ENCODE measurements at places on chromosomes 16 and 17.

GRCh38 chr16:28167730-28168129, 44.0 kb downstream of the XPO6 start:
- DNase-seq, result no peak

GRCh38 chr17:30360086-30360808, 18.5 kb upstream of the CPD start:
- DNase-seq, result no peak

DNA sequence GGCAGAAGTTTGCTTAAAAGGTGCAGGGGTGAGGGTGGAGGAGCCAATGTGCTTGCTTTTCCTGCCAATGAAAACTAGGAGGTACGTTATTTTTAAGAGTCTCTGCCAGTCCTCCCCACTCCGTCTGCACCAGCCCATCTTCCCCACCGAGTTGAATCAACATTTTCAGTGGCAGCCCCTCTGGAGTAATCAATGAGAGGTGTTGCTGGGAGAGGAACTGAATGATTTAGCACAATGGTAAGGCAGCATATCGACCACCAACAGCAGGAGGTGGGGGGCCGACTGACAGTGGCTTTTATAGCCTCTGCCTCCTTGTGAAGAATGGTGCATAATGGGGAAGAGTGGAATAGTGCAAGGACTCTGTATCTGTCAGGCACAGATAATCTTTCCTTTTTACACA, 1465.0 kb upstream of the GOT2 start:
- DNase-seq, result no peak

- no peak for DNase-seq
Measured at GRCh38 chr17:55533608-55534007, 22.4 kb upstream of the SMIM36 start.

DNA sequence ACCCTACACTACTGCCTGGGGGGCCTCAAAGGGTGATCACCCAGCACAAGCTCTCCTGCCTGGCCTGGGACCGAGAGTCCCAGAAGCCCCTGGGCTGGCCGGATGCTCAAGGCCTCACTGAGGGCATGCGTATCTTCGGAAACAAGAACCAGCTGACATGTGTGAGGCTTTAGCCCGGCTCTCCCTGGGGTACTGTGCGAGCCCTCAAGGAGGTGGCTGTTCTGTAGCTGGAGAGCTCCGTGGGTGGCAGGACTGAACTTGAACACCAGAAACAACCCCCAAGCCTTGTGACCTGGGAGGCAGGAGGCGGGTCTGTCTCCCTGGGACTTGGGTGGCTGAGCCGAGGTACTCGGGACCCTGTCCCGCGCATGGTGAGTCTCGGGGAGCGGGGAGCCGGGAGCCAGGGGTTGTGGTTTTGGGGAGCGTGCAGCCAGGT, 7.0 kb downstream of the DPEP1 start:
- no peak for DNase-seq

DNA sequence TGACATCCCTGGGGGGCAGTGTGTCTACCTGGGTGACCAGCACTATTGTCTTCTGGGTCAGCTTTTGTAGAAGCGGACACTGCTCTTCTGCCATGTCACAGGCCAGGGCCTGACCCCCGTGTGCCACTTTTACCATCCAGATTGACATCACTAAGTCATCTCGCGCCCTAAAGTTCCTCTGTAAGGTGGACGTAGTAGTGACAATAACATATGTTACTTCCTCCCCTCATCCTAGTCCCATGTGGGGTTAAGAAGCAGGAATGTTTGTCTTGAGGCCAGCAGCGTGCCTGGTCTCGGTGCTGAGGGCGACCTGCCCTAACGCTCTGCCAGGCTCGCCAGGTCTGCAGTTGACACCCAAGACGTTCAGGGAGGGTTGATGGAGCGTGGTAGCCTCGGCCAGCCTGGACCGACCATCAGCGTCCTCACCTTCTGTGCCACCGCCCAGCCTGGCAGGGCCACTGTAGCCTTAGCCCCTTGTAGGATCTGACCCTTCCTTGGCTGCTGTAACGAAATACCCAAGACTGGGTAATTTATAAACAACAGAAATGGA, 20.7 kb downstream of the GAA start:
- DNase-seq, result no peak

DNA sequence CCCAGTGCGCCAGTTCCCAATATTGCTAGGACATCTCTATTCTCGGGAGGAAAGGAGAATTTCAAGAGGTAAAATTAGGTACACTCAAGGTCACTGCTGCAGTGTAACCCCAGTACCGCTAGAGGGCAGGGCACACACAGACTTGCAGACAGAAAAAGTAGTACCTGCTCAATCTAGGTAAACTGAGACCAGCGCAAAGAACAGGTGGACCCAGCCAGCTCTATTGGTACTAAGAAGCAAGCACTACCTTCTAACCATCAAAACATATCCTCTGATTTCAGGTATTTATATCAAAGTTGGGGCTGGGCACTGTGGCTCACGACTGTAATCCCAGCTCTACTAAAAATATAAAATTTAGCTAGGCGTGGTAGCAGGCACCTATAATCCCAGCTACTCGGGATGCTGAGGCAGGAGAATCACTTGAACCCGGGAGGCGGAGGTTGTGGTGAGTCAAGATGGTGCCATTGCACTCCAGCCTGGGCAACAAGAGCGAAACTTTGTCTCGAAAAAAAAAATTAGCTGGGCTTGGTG, 3.6 kb upstream of the WDR81 start:
- DNase-seq, result peak; percentile 55

DNA sequence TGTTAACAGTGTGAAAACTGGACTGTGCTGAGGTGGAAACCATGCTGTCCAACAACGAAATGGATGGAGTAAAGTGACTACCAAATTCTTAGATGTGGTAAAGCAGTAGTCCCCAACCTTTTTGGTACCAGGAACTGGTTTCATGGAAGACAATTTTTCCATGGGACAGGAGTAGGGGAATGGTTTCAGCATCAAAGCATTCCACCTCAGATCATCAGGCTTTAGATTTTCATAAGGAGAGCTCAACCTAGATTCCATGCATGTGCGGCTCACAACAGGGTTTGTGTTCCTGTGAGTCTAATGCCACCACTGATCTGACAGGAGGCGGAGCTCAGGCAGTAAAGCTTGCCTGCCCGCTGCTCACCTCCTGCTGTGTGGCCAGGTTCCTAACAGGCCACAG, 11.5 kb downstream of the SLX4 start:
- DNase-seq, result no peak

DNA sequence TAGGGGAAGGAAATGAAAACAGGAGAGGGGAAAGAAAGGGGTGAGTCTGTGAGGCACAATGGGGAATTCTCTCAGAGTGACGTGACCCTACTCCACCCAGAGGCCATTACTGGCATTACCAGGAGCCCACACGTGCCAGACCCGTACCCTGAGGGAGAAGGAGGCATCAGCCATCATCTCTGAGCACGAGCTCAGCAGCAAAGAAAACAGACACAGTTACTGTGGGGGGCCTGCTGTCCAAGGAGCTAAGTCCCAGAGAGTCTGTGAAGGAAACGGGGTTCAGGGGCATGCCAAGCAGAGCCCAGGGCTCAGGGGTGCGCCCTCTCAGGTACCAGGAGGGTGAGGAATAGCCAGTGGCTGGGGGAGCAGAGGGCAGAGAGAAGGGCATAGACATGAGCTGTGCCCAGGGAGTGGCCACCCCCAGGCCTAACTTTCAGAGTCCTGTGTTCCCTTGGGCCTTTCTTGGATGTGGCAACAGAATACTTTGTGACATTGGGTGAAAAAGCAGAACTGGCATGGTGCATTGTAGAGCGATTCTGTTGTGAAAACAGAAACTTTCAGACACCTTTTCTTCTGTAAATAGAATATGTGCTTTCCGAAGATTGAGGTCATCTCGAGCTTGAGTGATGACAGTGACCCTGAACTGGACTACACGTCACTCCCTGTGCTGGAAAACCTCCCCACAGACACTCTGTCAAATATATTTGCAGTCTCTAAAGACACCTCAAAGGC, 11.3 kb downstream of the TAF1C start:
- DNase-seq, result peak; percentile 39

DNA sequence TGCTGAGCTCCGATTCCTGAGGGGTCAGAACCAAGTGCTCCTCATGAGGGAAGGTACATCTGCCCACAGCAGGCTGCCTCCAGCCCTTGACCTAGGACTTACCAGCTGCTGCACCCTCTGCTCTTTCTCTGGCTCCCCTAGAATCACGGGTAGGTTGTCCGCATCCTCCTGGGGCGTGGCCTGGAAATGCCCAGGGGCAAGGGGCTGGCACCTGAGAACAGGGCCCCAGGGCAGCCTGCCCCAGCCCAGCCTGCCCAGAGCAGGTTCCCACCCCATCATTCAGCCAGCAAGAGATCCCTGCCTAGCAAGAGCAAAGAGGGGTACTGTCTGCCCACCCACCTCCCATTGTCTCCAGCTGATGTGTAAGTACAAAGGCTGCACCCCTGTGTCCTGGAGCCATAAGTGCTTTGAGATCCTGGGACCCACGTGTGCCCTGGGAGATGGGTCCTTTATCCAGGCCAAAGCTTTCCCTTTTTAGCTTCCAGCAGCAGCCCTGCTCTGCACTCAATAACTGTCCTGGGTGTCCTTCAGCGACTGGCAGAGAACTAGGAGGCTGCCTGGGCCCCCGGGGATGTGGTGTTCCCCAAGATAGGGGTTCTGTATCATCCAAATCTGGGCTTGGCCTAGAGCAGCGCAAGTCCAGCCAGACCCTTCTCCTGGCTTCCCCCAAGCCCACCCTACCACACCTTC, 5.1 kb downstream of the TSPOAP1 start:
- no peak for DNase-seq

DNA sequence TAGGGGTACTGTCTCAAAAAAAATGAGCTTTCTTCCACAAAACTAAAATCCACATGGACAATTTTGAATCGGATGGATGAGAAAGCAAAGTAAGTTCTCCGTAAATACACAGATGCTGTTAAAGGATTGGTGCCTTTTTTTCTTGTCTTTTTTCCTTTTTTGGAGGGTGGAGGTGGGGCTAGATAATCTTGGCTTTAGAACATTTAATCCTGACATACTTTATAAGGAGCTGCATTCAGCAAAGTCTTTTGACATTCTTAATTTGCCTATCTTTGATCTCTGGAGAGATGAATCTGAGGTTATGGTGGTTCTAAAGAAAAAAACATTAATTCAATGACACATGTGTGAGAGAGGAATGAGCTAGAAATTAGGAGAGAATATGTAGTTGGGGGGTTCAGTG, 312.3 kb upstream of the KCNJ16 start:
- DNase-seq, result no peak

GRCh38 chr16:75305364-75306098, 54.1 kb upstream of the BCAR1 start:
- DNase-seq, result no peak
